ENCODE measurements at places on chromosomes 4 and X.

- no peaks in the 10 kb centered on the region for H3K27me3 ChIP-seq
- H3K36me3 ChIP-seq, result peaks cover 5% of the 10 kb centered on the region
- no peak overlapping the region for H3K27ac ChIP-seq
- no peak overlapping the region for H3K4me3 ChIP-seq
- no peak for DNase-seq
- H3K4me1 ChIP-seq, result no peaks in the 10 kb centered on the region
Measured at GRCh38 chr4:113607147-113607720, 154.3 kb downstream of the CAMK2D start.

DNA sequence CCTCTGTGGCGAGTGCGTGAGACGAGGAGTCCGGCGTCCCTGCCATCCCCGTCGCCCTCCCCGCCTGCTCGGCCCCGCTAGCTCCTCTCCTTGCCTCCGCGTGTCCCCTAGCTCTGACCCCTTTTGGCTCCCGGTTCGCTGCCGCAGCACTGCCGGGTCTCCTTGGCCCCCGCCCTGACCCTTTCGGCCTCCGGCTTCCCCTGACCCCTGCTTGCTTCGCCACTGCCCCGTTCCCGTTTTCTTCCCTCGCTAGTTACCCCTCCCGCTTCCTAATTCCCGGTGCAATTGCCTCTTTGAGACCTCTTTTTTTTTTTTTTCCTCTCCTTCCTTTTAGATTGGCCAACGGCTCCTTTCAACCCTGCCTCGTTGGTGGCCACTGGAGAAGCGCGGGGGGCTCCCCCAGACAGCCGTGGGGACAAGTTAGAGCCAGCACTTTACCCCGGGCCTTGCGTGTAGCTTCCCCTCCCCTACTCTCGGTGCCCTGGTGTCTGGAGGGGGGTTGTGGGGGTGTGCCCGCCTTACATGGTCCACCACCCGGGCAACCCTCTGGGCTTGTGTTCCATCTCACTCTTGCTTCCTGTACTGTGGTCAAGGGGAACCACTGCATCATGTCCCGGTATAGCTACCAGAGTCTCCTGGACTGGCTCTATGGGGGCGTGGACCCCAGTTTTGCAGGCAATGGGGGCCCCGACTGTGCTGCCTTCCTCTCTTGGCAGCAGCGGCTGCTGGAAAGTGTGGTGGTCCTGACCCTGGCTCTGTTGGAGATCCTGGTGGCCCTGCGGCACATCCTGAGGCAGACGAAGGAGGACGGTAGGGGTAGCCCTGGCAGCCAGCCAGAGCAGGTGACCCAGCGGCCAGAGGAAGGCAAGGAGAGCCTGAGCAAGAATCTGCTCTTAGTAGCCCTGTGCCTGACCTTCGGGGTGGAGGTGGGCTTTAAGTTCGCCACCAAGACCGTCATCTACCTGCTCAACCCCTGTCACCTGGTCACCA is 548 bp downstream of the TMEM164 start:
- H3K4me1 ChIP-seq, result no peaks in the 10 kb centered on the region
- DNase-seq, result peak; percentile 27
- peak overlapping the region; percentile 82 for H3K4me3 ChIP-seq
- peak overlapping the region; percentile 62 for H3K27ac ChIP-seq
- no peaks in the 10 kb centered on the region for H3K36me3 ChIP-seq

DNA sequence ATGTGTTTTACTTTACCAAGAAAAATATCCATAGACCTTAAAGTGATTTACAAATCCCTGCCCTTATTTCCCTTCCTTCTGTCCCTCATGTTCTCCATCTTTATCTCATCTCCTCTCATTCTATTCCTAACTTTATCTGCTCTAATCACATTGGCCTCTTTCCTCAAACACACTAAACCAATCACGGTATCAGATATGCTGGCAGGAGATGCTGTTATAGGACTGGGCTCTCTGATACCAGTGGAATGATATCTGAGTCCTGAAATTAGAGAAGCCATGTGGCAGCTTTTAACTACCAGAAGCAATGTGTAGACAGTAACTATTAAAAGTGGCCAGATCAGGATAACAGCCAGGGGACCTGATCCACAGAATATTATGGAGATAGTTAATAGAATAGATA is 49.9 kb upstream of the GIMD1 start:
- DNase-seq, result no peak
- peaks cover 4% of the 10 kb centered on the region for H3K4me1 ChIP-seq
- no peaks in the 10 kb centered on the region for H3K36me3 ChIP-seq
- H3K4me3 ChIP-seq, result no peak overlapping the region
- no peaks in the 10 kb centered on the region for H3K27me3 ChIP-seq

GRCh38 chr4:120049732-120050494 is 16.7 kb downstream of the MAD2L1 start:
- peak; percentile 91 for DNase-seq
- H3K4me1 ChIP-seq, result no peaks in the 10 kb centered on the region
- H3K36me3 ChIP-seq, result no peaks in the 10 kb centered on the region
- no peak overlapping the region for H3K27ac ChIP-seq

- H3K27ac ChIP-seq, result no peak overlapping the region
- H3K4me3 ChIP-seq, result no peak overlapping the region
- H3K27me3 ChIP-seq, result no peaks in the 10 kb centered on the region
Measured at GRCh38 chrX:38312436-38312835, 14.9 kb downstream of the RPGR start.
